ENCODE measurements at places on chromosomes 4 and X.
A peak's percentile ranks its signal among the peaks of the same experiment; 100 is the strongest.

DNA sequence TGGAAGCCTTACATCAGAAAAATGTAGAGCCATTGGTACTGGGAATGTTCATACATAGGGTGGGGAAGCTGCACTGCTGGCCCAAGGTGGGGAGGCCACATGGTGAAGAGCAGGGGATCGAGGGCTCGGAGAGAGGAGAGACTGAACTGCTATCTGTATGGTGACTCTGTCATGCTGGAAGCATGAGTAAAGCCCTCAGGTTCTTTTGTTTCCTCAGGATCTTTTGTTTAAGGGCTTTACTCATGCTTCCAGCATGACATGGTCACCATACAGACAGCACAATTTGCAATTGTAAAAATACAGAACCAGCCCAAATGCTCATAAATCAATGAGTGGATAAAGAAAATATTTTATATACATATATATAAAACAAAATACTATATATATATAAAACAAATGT is 78.4 kb downstream of the KLF8 start:
- no peak for DNase-seq
- no peak overlapping the region for H3K4me3 ChIP-seq
- H3K36me3 ChIP-seq = no peaks in the 10 kb centered on the region
- no peaks in the 10 kb centered on the region for H3K27me3 ChIP-seq

DNA sequence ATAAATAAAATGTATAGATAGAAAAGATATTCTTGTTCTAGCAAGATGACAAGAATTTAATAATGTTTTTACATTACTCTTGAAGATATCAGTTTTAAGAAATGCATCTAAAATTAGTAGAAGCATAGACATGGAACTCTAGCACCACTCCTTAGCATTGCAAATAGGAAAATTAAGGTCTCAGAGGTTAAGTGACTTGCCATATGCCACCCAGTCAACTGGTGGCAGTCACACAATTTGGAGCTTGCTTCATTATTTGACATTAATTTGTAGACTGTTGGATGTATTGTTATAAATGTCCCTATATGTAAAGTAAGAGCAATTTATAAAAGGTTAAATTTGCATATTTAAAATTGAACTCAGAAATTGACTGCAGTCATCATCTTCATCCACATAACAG is 20.8 kb downstream of the GPM6A start:
- no peak for DNase-seq
- H3K27me3 ChIP-seq = no peaks in the 10 kb centered on the region
- H3K4me3 ChIP-seq = no peak overlapping the region
- no peaks in the 10 kb centered on the region for H3K4me1 ChIP-seq
- no peaks in the 10 kb centered on the region for H3K36me3 ChIP-seq
- H3K27ac ChIP-seq = no peak overlapping the region

DNA sequence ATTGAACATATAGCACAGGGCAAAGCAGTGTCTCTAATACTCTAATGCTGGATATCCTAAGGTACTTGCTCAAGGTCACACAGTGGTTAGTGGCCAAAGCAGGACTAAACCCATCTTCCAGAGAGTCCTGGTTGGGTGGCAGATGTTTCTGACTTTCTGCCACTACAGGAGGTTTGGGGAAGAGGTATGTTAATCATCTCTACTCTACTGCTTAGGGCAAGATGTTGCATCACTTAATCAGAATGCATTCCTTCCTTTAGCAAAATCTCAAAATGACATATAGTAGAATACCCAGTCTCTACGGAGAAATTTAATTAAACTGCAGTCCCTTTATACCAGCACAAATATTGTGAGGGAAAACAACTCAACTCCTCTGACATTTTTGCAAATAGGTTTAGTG is 190.7 kb upstream of the FAM241A start:
- H3K27me3 ChIP-seq = no peaks in the 10 kb centered on the region
- no peaks in the 10 kb centered on the region for H3K36me3 ChIP-seq

GRCh38 chrX:13649838-13650237 is 3.1 kb upstream of the TCEANC start:
- H3K4me1 ChIP-seq = no peaks in the 10 kb centered on the region
- no peak overlapping the region for H3K4me3 ChIP-seq
- no peak overlapping the region for H3K27ac ChIP-seq
- no peaks in the 10 kb centered on the region for H3K27me3 ChIP-seq

DNA sequence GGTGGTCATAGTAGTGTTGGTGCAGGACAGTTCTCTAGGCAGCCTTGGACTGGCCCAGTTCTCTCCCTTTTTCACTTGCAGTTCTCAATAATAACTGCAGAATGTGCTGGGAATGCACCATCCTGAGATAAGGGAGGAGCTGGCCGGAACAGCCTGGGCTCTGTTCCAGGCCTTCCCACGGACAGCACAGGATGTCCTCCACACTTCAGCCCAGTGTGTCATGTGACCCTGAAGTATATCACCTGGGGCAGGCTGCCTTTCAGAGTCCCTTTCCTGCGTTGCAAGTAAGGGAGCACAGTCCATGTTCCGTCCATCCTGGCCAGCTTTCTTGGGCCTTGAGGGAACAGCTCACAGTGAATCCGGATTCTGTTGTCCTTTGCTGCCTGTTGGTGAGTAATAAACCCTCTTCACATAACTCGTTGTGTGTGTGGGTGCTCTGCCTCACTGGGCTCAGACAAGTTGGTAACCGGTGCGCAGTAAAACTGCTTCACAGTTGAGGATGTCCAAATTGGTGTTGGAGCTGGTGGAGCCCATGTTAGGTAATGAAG is 32.3 kb upstream of the BBS12 start:
- peak; percentile 73 for DNase-seq
- peaks cover 4% of the 10 kb centered on the region for H3K4me1 ChIP-seq
- H3K36me3 ChIP-seq = no peaks in the 10 kb centered on the region
- no peaks in the 10 kb centered on the region for H3K27me3 ChIP-seq

GRCh38 chr4:13289391-13289790 is 194.7 kb downstream of the RAB28 start:
- H3K27ac ChIP-seq = no peak overlapping the region
- H3K27me3 ChIP-seq = no peaks in the 10 kb centered on the region
- DNase-seq = no peak
- no peak overlapping the region for H3K4me3 ChIP-seq

GRCh38 chr4:8023696-8024033 is 84.0 kb upstream of the AFAP1 start:
- H3K4me3 ChIP-seq = no peak overlapping the region
- no peaks in the 10 kb centered on the region for H3K4me1 ChIP-seq
- no peaks in the 10 kb centered on the region for H3K27me3 ChIP-seq
- H3K36me3 ChIP-seq = no peaks in the 10 kb centered on the region
- H3K27ac ChIP-seq = no peak overlapping the region
- no peak for DNase-seq

GRCh38 chrX:115472131-115472530 is 88.8 kb upstream of the PLS3 start:
- H3K4me3 ChIP-seq = no peak overlapping the region
- H3K4me1 ChIP-seq = no peaks in the 10 kb centered on the region
- no peaks in the 10 kb centered on the region for H3K27me3 ChIP-seq
- H3K36me3 ChIP-seq = no peaks in the 10 kb centered on the region
- no peak overlapping the region for H3K27ac ChIP-seq

GRCh38 chrX:38327775-38328081 is 419 bp upstream of the RPGR start:
- DNase-seq = no peak
- H3K4me1 ChIP-seq = peaks cover 11% of the 10 kb centered on the region
- H3K36me3 ChIP-seq = no peaks in the 10 kb centered on the region
- H3K27me3 ChIP-seq = no peaks in the 10 kb centered on the region
- no peak overlapping the region for H3K4me3 ChIP-seq
- no peak overlapping the region for H3K27ac ChIP-seq

GRCh38 chr4:146646593-146647325 is 8.1 kb downstream of the POU4F2 start:
- H3K27ac ChIP-seq = no peak overlapping the region
- no peaks in the 10 kb centered on the region for H3K4me1 ChIP-seq
- peaks cover 92% of the 10 kb centered on the region for H3K27me3 ChIP-seq
- no peak overlapping the region for H3K4me3 ChIP-seq

- no peaks in the 10 kb centered on the region for H3K4me1 ChIP-seq
- no peak overlapping the region for H3K27ac ChIP-seq
- DNase-seq = no peak
- H3K4me3 ChIP-seq = no peak overlapping the region
These were observed 51.7 kb upstream of the PDLIM3 start for GRCh38 chr4:185587030-185587426.

GRCh38 chrX:11196476-11196875 is 85.3 kb downstream of the HCCS start:
- H3K27me3 ChIP-seq = no peaks in the 10 kb centered on the region
- H3K27ac ChIP-seq = no peak overlapping the region
- no peaks in the 10 kb centered on the region for H3K4me1 ChIP-seq
- no peak overlapping the region for H3K4me3 ChIP-seq
- DNase-seq = no peak
- no peaks in the 10 kb centered on the region for H3K36me3 ChIP-seq

DNA sequence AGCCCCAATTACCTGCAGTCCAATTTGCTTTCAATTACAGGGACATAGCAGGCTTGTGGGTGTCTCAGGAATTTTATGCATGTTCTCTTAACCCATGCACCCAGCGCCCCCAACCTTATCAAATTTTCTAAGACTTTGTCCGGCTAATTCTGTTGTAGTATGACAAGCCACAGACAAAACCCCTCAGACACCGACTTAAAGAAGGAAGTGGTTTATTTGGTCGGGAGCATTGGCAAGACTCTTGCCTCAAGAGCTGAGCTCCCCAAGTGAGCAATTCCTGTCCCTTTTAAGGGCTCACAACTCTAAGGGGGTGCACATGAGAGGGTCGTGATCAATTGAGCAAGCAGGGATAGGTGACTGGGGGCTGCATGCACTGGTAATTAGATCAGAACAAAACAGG is 28.7 kb upstream of the IL9R start:
- no peak for DNase-seq
- H3K36me3 ChIP-seq = no peaks in the 10 kb centered on the region
- no peaks in the 10 kb centered on the region for H3K27me3 ChIP-seq
- no peaks in the 10 kb centered on the region for H3K4me1 ChIP-seq
- H3K4me3 ChIP-seq = no peak overlapping the region
- no peak overlapping the region for H3K27ac ChIP-seq

- H3K27ac ChIP-seq = no peak overlapping the region
- no peaks in the 10 kb centered on the region for H3K27me3 ChIP-seq
- no peaks in the 10 kb centered on the region for H3K36me3 ChIP-seq
These were observed 35.7 kb downstream of the DIPK2B start for GRCh38 chrX:45164995-45165394.

GRCh38 chr4:75030649-75031235 is 97.8 kb downstream of the PARM1 start:
- no peak for DNase-seq
- no peak overlapping the region for H3K27ac ChIP-seq
- H3K4me3 ChIP-seq = no peak overlapping the region
- no peaks in the 10 kb centered on the region for H3K27me3 ChIP-seq
- H3K36me3 ChIP-seq = no peaks in the 10 kb centered on the region
- H3K4me1 ChIP-seq = no peaks in the 10 kb centered on the region

GRCh38 chrX:16999275-16999674 is 52.8 kb downstream of the REPS2 start:
- H3K27ac ChIP-seq = no peak overlapping the region
- H3K36me3 ChIP-seq = no peaks in the 10 kb centered on the region
- H3K4me1 ChIP-seq = no peaks in the 10 kb centered on the region
- no peak for DNase-seq
- no peaks in the 10 kb centered on the region for H3K27me3 ChIP-seq

DNA sequence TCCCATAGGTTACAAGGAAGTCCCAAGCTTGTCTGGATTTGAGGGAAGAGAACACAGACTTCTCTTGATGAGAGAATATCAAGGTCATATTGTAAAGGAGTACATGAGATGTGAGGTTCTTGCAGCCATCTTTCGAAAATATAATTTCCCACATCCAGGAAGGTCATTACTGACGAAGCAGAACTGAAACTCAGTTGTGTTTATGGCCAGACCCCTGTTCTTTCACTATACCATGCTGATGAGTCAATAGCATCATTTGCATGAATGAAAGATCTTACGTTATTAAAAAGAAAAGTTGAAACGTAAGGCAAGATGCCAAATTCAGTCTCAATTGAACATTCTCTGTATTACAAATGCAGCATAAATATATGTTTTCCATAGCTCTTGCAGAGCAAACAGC is 14.2 kb upstream of the CCDC149 start:
- no peak overlapping the region for H3K27ac ChIP-seq
- H3K36me3 ChIP-seq = no peaks in the 10 kb centered on the region
- H3K27me3 ChIP-seq = no peaks in the 10 kb centered on the region
- no peak overlapping the region for H3K4me3 ChIP-seq

DNA sequence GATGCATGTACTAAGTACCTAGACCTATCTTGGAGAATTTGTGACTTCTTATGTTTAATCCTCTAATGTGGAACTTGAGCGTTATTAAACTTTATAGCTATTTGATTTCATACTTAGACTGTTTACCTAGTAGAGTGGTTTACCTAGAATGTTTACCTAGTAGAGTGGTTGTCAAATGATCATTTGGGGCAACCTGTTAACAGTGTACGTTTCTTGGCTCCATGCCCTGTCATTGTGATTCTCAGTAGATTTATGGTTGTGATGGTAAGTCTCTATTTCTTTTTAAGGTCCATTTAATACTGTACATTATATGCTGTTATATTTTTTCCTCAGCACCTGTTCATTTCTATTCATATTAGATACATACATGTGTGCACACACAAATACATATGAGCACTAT is 233.0 kb upstream of the MAD2L1 start:
- H3K4me1 ChIP-seq = no peaks in the 10 kb centered on the region
- H3K36me3 ChIP-seq = no peaks in the 10 kb centered on the region
- H3K27ac ChIP-seq = no peak overlapping the region
- no peak for DNase-seq
- no peak overlapping the region for H3K4me3 ChIP-seq
- no peaks in the 10 kb centered on the region for H3K27me3 ChIP-seq

DNA sequence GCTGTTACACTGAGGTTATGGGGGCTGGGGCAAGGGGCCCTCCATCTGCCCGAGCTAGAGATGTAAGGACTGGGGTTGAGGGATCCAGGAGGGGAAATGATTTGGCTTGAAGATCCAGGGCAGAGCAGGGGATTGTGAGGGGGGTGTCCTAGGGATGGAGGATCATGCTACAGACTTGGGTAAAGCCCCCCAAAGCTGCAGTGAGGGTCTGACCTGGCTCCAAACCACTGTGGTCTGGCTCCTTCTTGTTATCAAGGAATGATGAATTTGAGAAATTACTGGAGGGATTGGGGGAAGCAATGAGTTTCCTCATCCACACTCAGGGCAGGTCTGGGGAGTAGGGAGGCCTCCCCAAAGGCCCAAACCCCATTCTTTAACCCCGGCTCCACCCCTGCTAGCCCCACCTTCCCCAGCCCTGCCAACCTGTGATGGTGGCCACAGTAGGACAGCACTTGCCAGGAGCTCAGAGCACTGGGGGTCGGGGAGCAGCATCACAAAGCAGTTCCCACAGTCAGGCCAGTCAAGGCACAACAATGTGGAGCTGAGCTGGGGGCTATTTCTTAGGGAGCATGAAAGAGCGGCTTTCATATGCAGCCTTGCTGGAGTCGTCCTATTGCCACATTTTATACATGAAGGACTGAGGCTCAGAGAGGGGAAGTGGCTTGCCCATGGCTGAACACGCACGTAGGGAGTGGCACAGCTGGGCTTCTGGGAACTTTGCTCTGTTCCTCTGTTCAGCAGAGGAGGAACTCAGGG is 165.5 kb downstream of the EFNB1 start:
- no peak overlapping the region for H3K4me3 ChIP-seq
- no peak for DNase-seq
- H3K27me3 ChIP-seq = no peaks in the 10 kb centered on the region
